ENCODE measurements at places on chromosomes 12 and 14.

DNA sequence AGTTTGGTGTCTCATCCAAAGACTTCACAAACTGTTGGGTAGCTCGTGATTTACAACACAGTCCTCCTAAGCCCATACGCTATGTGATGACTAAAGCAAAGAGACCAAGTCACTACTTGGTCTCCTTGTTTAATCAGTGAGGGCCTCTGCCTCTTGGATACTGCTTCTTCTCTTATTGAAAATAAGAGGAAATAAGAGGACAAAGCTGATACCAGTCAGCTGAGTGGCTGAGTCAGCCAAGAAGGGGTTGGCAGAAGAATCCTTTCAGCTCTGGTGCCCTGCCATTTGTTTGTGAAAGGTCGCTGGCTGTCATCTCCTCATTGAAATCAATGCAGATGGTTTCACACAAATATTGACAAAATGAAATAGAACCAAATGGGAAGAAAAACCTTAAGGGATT, 67.5 kb upstream of the SLC35F4 start:
- DNase-seq, result no peak

DNA sequence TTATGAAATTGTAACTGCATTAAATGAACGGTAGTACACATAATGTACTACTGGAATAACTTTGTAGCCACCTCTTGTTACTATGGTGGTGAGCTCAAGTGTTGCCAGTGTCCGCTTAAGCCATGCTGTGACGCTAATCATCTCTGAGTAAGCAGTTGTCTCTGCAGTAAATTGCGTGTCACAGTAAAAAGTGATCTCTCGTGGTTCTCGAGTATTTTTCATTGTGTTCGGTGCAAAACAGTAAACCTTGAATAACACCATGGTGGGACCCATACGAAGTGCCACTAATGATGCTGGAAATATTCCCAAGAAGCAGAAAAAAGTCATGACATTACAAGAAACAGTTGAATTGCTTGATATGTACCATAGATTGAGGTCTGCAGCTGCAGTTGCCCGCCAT, 524.8 kb downstream of the SOX5 start:
- DNase-seq, result no peak

GRCh38 chr12:110227138-110227537, 53.9 kb upstream of the ATP2A2 start:
- no peak for DNase-seq

GRCh38 chr12:105083031-105083430, 1.2 kb downstream of the ALDH1L2 start:
- no peak for DNase-seq

GRCh38 chr14:44449680-44450079, 57.4 kb downstream of the FSCB start:
- no peak for DNase-seq

GRCh38 chr14:89451229-89451628, 34.2 kb upstream of the FOXN3 start:
- no peak for DNase-seq

- no peak for DNase-seq
Measured at GRCh38 chr12:124437617-124438436, 129.6 kb downstream of the NCOR2 start.

GRCh38 chr14:67510121-67510520, 21.6 kb upstream of the TMEM229B start:
- DNase-seq, result no peak

Measured in activated T-cell treated with anti-CD3 and anti-CD28 coated beads for 24 hours (primary cell).